Stimulated activated CD4-positive, alpha-beta T cell treated with anti-CD3 and anti-CD28 coated beads, Interleukin-2, amount 100 ng/mL, for 24 hours (primary cell): ENCODE measurements at places on chromosomes 16 and 17.

DNA sequence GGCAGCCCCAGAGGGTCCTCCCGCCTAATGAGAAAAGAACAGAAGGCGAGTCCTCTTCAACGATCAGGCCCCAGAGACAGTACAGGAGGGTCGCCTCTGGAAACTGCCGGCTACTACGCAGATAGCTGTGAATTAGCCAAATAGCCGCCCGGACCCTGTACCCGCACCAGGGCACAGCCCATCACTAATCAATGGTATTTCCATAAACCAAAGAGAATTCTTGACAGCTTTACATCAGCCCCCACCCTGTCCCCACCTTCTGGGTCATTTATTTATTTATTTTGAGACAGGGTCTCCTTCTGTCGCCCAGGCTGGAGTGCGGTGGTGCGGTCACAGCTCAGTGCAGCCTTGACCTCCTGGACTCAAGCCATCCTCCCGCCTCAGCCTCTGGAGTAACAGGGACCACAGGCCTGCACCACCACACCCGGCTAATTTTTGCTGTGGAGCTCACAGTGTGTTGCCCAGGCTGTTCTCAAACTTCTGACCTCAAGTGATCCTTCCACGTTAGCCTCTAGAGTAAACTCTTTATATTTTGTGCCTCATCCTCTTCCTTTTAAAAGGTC is 805 bp upstream of the CLCN7 start:
- no peak for DNase-seq

DNA sequence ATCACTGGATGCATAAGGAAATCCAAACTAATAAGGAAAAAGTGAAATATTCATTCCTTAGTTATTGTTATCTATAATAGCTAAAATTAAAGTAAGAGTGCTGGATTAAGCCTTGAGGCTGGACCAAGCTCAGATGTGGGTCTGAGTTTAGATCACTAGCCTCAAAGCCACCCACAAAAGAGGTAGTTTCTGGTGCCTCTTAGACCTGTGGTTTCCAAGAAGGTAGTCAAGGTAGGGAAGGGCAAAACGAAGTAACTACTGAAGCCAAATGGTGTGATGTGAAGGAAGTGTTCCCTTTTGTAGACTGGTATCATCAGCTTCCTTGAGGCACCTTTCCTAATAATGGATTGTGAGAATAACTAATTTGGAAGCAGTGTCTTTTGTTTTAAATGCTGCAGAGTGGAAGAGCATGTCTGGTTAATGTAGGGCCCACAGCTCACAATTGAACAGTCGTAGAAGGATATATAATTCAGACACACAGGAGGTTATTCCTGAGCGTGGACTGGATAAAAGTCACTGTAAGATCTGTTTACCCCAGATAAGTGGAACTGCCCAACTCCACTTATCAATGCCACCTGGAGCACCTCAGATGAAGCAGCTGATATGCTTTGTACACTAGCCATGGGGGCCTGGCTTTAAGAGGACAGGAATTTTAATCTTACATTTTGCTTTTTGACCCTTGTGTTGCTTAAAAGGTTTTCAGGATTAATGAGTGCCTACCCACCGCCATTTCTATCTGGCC is 31.7 kb upstream of the LCMT1 start:
- DNase-seq = no peak

DNA sequence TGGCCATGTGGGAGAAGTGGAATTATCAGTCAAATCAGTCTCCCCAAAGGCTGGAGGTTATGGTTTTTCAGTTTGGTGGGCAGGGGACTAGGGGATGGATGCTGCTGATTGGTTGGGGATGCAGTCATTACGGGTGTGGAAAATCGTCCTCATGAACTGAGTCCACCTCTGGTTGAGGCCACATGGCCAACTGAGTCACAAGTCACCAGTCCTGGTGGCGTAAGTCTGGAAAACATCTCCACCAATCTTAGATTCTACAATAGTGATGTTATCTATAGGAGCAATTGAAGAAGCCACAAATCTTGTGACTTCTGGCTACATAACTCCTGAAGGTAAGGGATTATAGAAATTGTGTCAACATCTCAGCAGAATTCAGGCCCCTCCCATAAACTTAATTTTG is 5.2 kb upstream of the RNF135 start:
- no peak for DNase-seq

DNA sequence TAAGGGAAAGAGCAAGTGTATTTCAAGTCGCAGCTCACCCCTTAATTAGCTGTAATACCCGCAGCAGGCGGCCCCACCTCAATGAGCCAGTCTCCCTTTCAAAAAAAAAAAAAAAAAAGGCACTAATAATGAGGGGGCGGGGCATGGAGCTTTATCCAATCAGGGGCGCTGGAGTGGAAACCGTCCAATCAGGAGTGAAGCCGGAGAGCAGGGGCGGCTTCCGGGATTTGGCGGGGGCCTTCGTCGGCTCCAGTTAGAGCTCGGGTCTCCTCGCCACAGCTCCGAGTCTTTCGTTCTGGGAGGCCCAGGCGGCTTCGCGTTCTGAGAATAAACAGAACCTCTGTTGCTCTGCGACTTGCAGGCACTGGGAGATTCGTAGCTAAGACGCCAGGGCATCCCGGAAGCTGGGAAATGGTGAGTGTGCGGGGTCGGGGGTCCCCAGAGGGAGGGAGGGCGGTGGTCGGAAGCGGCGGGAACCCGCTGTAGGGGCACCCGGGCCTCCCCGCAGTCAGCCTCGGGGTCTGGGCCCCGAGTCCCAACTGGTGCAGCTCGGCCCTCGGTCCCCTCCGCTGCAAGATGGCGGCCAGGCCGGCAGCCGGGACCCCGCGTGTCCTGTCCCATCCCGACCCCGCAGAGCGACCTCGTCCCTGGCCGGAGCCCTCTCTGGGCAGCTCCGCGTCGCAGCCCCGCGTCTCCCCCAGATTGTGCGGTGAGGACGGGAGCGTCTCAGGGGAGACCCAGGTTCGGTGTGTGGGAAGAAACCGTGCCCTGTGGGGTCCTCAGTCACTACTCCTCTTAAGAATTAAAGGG is at the start of gene ZNF267:
TSS of gene ZNF267 (plus strand) at position 252 of the 810 bp plus-strand sequence. CDS start at position 412, 160 bp downstream.
- DNase-seq = peak; percentile 93

DNA sequence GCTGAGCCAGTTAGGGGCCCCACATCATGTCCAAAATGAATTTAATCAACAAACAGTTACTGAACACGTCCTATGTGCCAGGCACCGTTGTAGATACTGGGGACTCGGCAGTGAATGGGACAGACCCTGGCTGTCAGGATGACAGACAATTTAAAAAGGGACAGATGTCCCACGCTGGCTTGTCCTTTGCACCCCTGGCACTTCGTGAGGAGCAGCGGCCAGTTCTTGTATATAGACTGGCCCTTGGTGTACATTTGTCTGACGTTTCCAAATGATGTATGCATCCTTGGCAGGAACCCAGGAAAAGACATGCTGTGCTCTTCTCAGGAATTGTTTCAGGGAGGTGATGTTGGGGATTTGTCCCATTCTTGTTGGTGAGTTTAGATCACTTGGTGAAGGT is 21.1 kb downstream of the IL4R start:
- DNase-seq = no peak

GRCh38 chr17:21034340-21035235 is 8.2 kb downstream of the USP22 start:
- DNase-seq = no peak
